ENCODE measurements at places on chromosomes 5 and 9.

GRCh38 chr9:124278054-124278540 is 20.3 kb downstream of the NEK6 start:
- DNase-seq = no peak
- H3K27me3 ChIP-seq = no peaks in the 10 kb centered on the region
- no peaks in the 10 kb centered on the region for H3K4me1 ChIP-seq
- H3K27ac ChIP-seq = peak overlapping the region; percentile 22

- H3K36me3 ChIP-seq = no peaks in the 10 kb centered on the region
- H3K27me3 ChIP-seq = no peaks in the 10 kb centered on the region
- no peaks in the 10 kb centered on the region for H3K4me1 ChIP-seq
- DNase-seq = no peak
- no peak overlapping the region for H3K4me3 ChIP-seq
These were observed 674.4 kb downstream of the PRR16 start for GRCh38 chr5:121138495-121138907.

- H3K4me1 ChIP-seq = peaks cover 48% of the 10 kb centered on the region
- peaks cover 23% of the 10 kb centered on the region for H3K36me3 ChIP-seq
- DNase-seq = no peak
These were observed 1.0 kb downstream of the CERT1 start for GRCh38 chr5:75510417-75510835.

DNA sequence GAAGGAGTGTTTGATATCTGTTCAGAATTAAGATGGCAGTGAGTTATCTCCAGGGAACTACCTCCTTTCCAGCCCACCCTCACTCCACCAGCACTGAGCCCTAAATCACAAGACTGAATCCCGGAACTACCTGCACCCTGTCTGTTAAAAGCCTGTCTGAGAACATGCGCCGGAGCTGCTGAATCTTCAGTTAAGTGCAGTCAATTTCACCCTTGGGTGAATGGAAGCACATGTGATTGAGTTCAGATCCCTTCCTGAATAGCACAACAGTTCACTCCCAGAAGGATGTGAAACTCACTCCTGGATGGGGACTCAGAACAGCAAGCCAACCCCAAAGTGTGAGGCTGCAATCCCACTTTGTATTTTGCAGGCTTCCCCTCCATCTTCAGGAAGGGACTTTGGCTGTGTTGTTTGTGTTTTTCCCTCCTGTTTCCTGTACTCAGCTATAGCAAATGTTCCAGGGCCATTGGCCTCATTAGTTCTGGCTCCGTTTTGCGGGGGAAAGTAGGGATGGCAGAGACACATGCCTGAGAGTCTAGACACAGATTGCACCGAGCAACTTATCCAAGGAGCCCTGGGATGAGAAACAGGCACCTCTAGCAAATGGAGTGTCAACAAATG is 43.4 kb downstream of the DPYSL3 start:
- no peaks in the 10 kb centered on the region for H3K36me3 ChIP-seq
- no peak overlapping the region for H3K4me3 ChIP-seq

DNA sequence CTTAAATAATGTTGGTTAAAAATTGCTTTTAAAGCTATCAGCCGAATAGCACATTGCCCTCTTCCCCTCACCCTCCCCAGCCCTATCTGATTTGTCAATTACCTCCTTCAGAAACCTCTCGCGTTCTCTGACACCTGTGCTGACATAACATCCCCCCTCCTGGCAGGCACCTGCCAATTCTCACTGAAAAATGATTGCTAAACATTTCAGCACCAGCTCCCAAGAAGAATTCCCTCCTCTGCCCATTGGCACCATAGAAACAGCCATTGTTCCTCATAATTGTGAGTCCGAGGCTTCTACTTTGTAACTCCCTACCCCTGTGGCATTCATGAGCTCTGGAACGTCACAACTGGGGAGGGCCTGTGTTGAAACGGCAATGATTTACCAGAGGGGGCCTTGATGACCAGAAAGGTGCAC is 20.2 kb downstream of the CDH6 start:
- H3K27me3 ChIP-seq = no peaks in the 10 kb centered on the region
- no peak overlapping the region for H3K4me3 ChIP-seq
- H3K4me1 ChIP-seq = no peaks in the 10 kb centered on the region
- H3K27ac ChIP-seq = no peak overlapping the region
- H3K36me3 ChIP-seq = no peaks in the 10 kb centered on the region

- H3K36me3 ChIP-seq = no peaks in the 10 kb centered on the region
These were observed 4.8 kb upstream of the GFI1B start for GRCh38 chr9:132973713-132974112.

DNA sequence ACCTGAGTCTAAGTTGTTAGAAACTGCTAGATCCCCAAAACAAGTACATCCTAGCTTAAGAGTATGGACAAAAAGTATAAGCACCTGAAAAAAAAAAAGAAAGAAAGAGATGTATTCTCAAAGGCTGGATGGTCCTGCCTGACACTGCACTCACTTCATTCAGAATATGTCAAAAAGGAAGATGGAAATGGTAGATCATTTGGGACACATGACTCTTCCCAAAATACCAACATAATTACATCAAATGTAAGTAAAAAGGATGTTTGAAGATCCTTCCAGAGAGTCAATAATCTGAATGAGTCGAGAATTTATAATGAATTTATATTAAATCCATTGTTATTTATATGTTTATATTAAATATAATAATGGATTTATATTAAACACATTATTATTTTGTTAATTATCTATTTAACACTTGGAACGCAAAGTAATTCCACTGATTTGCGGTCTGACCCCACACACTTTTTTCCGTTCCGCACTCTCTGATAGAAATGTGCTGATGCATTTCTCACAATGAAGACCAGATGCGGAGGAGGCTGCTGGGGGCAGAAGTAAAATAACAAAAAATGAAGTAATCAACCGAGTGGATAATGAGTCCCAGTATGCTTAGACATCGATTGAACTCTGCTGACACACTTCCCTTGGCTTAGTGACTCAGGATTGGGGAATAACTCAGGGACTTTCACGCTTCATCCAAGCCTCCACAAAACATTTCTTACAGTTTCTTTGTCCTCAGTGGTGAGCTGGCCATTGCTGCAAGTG is 201.2 kb downstream of the ADAMTS12 start:
- no peak overlapping the region for H3K27ac ChIP-seq
- no peaks in the 10 kb centered on the region for H3K4me1 ChIP-seq
- no peak overlapping the region for H3K4me3 ChIP-seq
- H3K27me3 ChIP-seq = no peaks in the 10 kb centered on the region
- no peak for DNase-seq

GRCh38 chr9:80188579-80188978 is 616.8 kb downstream of the TLE4 start:
- H3K36me3 ChIP-seq = no peaks in the 10 kb centered on the region
- H3K27me3 ChIP-seq = no peaks in the 10 kb centered on the region
- no peak overlapping the region for H3K4me3 ChIP-seq
- H3K27ac ChIP-seq = no peak overlapping the region
- DNase-seq = no peak

DNA sequence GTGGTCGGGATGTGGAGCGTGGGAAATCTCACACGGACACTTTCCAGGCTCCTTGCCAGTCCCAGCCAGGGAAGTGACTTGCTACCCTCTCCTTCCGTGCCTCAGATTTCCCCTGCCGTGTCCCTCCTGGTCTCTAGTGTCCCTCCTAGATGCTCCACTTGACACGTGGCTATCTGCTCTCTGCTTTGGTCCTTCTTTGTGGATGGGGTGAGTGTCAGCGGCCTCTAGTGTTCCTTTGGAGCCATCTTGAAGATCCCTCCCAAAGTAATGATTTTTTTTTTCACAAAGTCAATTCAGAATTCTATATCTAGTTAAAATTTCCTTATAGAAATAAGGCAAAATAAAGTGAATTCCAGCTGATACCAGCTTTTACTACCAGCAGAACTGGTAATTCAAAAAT is 117.7 kb downstream of the MRPL36 start:
- no peak for DNase-seq
- H3K4me1 ChIP-seq = no peaks in the 10 kb centered on the region
- H3K4me3 ChIP-seq = no peak overlapping the region
- peaks cover 28% of the 10 kb centered on the region for H3K27me3 ChIP-seq

- H3K4me3 ChIP-seq = no peak overlapping the region
- no peak overlapping the region for H3K27ac ChIP-seq
- H3K4me1 ChIP-seq = peaks cover 7% of the 10 kb centered on the region
These were observed 18.5 kb upstream of the PPP2R2B start for GRCh38 chr5:146897061-146897460.

DNA sequence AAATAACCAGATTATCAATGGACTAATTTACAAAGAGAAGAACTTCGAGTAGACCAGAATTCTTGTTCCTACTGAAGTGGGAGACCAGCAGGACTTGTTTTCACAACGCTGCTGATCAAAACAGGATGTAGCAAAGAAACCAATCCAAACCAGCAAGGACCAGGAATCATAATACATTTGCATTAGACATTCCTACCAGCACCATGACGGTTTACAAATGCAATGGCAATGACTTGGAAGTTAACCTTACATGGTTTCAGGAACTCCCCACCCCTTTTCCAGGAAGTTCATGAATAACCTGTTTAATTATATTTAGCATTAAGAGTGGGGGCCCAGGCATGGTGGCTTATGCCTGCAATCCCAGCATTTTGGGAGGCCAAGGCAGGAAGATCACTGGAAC is 100.0 kb downstream of the LPAR1 start:
- no peak overlapping the region for H3K27ac ChIP-seq
- H3K4me3 ChIP-seq = no peak overlapping the region
- H3K36me3 ChIP-seq = no peaks in the 10 kb centered on the region

DNA sequence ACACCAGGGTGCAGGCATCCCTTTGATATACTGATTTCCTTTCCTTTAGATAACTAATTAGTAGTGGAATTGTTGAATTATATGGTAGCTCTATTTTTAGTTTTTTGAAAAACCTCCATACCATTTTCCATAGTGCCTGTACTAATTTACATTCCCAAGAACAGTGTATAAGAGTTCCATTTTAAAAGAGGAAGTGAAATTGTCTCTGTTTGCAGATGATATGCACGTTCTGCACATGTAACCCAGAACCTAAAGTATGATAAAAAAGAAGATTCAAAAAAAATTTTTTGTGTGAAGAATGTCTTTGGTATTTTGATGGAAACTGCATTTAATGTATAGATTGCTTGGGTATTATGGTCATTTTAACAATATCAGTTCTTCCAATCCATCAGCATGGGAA is 424.0 kb upstream of the CCNH start:
- DNase-seq = no peak
- H3K4me3 ChIP-seq = no peak overlapping the region
- no peaks in the 10 kb centered on the region for H3K4me1 ChIP-seq
- no peaks in the 10 kb centered on the region for H3K27me3 ChIP-seq
- H3K36me3 ChIP-seq = no peaks in the 10 kb centered on the region
- no peak overlapping the region for H3K27ac ChIP-seq

DNA sequence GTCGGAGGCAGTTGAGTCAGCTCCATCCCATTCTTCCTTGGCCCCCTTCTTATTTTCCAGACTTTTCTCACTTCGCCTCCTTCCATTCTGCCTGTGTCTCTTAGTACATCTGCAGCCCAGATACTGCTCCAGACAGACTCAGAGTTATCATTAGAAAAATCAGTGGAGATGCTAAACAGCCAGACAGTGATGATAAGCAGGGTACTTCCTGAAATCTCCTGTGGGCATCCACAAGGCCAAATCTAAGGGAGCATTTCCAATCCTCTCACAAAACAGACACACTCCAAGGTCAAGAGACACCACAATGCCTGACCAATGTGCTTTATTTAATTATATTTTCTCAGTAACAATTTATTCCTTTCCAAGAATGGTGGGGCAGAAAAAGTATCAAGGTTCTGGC is 14.5 kb upstream of the RLN1 start:
- peaks cover 40% of the 10 kb centered on the region for H3K36me3 ChIP-seq
- no peaks in the 10 kb centered on the region for H3K27me3 ChIP-seq
- DNase-seq = no peak
- no peak overlapping the region for H3K4me3 ChIP-seq

GRCh38 chr5:159807586-159807985 is 108.7 kb upstream of the ADRA1B start:
- peaks cover 21% of the 10 kb centered on the region for H3K27me3 ChIP-seq
- no peak for DNase-seq
- H3K4me1 ChIP-seq = no peaks in the 10 kb centered on the region
- H3K4me3 ChIP-seq = no peak overlapping the region

Data from activated CD4-positive, alpha-beta T cell treated with anti-CD3 and anti-CD28 coated beads, Interleukin-2, amount 10 ng/mL, durations not matched to agents 7 days and 5 days (primary cell).